ENCODE measurements at places on chromosomes 1 and 21.

GRCh38 chr1:203519053-203519840 lies 25.3 kb downstream of the OPTC start:
- no peak for DNase-seq

GRCh38 chr1:197844651-197845050 lies 57.8 kb upstream of the C1orf53 start:
- no peak for DNase-seq

- no peak for DNase-seq
Observed at GRCh38 chr1:17642943-17643342, 103.4 kb downstream of the ARHGEF10L start.

DNA sequence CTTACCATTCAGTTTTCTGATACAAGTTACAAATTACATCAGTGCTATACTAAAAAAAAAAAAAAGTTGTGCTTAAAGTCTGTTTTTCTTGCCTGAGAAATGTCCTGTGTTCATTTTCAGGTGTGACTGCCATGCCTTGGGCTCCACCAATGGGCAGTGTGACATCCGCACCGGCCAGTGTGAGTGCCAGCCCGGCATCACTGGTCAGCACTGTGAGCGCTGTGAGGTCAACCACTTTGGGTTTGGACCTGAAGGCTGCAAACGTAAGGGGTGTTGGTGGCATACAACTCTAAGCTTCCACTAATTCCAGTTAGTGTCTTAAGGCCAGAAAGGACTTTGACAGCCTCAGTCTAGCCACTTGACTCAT lies 60.1 kb upstream of the LAMC2 start:
- DNase-seq = no peak

GRCh38 chr1:53715478-53715877 lies 23.5 kb downstream of the GLIS1 start:
- no peak for DNase-seq

DNA sequence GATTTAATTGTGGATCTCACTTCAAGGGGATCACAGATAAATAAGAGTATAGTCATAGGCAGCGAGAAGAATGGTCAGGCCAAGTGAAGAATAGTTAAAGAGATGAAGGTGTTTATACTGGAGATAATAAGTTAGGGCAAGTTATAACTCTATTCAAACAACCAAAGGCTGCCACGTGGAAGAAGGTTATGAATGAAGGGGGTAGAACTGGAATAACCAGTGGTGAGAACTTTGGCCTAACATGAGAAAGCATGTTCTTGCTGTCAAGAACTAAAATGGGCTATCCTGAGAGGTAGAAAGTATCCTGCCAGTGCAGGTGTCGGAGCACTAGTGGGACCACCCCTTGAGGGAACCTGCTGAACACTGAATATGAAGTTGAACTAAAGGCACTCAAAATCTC lies 49.6 kb upstream of the EDEM3 start:
- no peak for DNase-seq

- no peak for DNase-seq
Observed at GRCh38 chr21:44084496-44085241, 22.5 kb upstream of the PWP2 start.

DNA sequence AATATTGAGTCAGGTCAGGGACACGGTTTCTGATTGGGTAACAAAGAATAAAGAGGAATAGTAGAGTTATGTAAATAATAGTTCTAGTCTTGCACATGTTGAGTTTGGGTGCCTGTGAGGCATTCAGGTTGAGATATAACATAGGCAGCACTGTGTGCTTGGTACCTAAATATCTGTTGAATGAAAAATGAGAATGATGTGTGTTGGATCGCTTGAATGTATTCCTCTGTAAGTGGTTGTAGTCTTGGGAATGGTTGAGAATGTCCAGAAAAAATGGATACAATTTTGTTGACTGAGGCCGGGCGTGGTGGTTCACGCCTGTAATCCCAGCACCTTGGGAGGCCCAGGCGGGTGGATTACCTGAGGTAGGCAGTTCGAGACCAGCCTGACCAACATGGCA lies 116.3 kb upstream of the HNRNPU start:
- no peak for DNase-seq

DNA sequence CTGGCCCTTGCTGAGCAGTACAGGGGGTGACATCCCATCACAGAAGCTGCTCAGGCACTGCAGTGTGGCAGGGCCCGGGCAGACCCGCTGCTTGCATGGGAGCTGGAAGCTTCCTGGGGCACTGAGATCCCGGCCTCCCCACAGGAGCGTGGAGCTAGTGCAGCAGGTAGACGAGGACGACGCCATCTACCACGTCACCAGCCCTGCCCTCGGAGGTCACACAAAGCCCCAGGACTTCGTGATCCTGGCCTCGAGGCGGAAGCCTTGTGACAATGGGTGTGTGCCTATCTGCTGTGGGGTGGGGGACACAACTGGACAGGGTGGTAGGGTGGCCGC lies 16.4 kb downstream of the FAM151A start:
- no peak for DNase-seq

- DNase-seq = no peak
Observed at GRCh38 chr1:154869351-154870114, 548 bp downstream of the KCNN3 start.

GRCh38 chr1:240094041-240094722 lies 2.5 kb downstream of the FMN2 start:
- no peak for DNase-seq

GRCh38 chr1:11706292-11706691 lies 14.8 kb downstream of the DRAXIN start:
- DNase-seq = no peak

- no peak for DNase-seq
Observed at GRCh38 chr21:29578306-29578705, 279.6 kb downstream of the BACH1 start.

- no peak for DNase-seq
Observed at GRCh38 chr21:44789880-44790279, 11.7 kb downstream of the UBE2G2 start.

DNA sequence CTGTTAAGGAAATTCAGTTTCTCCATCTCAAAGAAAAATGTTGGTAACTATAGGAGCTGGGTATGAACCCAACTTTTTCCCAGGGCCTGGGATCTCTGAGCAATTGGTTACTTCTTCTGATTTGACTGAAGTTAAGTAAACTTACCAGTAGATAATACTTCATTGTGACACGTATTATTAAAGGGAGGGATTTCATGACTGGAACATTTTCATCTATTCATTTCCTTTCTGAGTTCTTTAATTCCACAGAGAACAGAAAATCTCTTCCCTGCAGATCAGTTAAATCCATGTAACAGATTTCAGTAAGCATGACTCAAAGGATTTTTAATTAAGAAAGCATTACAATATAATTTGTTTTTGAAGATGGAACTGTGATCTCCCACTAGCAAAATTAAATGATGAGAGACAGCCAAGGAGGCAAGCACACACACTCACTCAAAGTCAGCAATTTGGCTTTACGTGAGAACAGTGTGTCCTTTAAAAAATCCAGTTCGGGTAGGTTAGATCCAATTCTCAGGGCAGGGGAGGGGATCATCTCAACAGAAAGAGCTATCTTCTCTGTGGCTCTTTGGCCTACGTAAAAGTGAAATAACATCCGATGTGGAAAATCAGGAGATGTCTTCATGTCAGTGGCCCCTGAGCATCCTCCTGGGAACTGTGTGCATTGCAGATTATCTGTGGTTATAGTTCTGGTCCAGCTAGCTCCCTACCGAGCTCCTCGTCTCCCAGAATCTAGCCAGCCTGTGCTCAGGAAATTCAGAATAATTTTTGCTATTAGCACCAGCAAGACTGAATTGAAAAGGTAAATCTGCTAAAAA lies 10.8 kb upstream of the MYOC start:
- DNase-seq = no peak

DNA sequence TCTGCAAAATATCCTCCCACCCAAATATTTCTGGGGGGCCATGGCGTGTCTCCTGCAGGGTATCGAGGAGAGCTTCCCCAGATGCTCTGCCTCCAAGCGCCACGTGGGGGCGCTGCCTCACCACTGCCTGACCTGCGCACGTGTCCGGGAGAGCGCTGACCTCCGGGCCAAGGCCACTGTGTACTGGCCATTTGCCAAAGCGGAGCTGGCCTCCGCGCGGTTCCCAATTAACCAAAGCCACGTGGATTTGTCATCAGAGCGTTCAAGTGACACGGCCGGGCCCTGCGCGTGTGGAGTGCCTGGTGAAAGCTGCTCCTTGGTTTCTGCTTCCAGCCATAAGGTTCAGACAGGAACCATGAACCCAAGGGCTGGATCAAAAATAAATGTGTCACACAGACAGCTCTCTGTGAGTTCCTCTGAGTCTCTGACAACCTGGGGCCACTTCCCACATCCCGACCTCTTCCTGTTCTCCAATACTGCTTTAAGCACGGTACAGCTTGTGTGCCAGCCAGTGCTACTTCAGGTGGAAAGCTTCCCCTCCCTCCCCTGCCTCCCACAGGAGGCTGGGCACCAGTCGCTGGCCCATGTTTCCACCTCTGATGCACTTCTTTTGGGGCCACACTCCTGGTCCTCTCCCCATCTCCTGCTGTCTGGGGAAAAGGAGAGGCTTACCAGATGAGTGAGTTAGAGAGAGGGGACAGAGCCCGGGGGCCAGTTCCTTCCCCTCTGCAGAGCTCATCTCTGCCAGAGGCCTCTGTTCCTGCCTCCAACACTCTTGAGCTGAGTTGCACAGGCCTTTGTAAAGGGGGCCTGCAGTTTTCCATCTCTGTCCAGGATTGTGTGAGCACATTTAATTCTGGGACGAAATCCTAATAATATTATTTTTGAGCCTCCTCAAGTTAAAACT lies 26.1 kb downstream of the ZP4 start:
- DNase-seq = no peak

GRCh38 chr1:40197656-40198055 lies 36.5 kb downstream of the RLF start:
- no peak for DNase-seq

DNA sequence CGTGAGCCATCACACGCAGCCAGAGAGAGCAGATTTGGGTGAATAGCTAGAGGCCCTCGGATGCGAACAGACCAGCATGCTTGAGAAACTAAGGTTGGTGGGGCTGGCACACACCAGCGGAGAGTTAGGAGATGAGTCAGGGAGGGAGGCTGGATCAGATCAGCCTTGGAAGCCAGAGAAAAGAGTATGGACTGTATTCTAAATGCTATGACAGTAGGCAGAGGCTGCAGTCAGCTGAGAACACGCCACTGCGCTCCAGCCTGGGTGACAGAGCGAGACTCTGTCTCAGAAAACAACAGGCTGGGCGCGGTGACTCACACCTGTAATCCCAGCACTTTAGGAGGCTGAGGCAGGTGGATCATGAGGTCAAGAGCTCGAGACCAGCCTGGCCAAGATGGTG lies 4.0 kb upstream of the PLEKHM2 start:
- DNase-seq = no peak

DNA sequence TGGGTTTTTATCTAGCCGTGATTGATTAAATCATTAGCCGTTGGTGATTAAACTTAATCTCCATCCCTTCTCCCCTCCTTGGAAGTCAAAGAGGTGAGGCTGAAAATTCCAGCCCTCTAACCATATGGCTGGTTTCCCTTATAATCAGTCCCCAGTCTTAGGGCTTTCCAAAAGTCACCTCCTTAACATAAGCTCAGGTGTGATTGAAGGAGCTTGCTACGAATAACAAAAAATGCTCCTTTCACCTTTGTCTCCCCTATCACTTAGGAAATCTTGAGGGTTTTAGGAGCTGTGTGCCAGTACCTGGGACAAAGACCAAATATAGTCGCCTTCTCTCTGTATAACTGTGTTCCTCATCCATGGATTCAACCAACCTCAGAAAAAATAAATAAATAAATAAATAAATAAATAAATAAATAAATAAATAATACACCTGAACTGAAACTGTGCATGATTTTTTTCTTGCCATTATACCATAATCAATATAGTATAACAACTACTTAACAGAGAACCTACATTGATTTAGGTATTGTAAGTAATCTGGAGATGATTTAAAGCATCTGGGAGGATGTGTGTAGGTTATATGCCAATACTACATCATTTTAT lies 82.2 kb downstream of the PAPPA2 start:
- no peak for DNase-seq

- no peak for DNase-seq
Observed at GRCh38 chr1:223650465-223650864, 15.0 kb downstream of the CAPN8 start.

DNA sequence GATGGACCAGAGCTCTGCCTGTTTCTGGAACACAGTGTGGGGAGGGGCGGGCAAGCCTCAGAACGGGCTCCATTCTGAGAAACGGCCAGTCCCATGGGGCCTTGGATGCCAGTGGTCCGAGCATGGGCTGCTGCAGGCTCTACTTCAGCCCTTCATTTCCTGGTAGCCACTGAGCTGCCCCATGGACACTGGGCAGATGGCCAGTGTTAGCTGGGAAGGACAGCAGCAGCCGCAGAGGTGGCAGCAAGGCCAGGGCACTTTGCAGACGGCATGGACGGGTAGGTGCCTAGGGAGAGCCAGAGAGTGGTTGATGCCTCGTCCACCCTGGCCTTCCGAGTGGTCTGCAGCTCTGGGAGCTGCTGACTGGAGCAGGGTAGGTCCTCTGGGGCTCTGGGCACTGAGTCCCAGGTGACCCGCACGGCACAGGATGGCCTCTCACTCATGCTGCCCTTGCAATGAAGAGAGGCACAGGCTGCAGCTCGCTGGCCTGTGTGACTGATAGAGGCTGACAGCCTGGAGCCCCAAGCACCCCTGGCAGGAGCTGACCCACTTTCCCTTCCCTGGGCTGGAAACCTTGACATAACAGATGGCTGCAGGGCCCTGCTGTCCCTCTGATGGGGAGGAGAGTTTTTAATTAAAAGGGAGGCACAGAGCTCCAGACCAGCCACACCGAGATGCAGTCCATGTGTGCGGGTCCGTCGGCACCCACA lies 87.7 kb upstream of the COL6A1 start:
- DNase-seq = no peak

GRCh38 chr1:95308276-95309030 lies 74.4 kb downstream of the RWDD3 start:
- no peak for DNase-seq

GRCh38 chr1:234546890-234547788 lies 62.8 kb downstream of the IRF2BP2 start:
- no peak for DNase-seq
